Activated CD4-positive, CD25-positive, alpha-beta regulatory T cell treated with anti-CD3 and anti-CD28 coated beads, Interleukin-2, amount 50 U/mL, for 72 hours (primary cell): ENCODE measurements at places on chromosomes 3 and 15.

DNA sequence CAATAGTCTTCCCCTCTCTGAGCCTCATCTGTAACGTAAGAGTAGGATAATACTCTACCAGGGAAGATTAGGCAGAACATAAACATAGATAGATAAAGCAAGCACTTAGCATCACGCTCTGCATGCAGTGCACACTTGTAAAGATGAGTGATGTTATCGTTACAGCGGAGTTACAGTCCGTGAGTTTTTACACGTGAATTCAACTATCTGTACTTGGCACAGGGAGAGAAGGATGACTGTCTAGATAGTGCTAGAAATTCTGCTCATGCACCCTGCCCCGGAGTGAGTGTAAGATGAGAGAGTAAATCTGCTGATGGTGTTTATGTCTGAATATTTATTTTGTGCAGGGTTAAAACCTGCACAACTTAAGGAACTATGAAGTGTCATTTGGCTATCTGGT, 35.8 kb downstream of the HAPLN3 start:
- DNase-seq = no peak

GRCh38 chr3:180359061-180359952, 242.7 kb upstream of the TTC14 start:
- no peak for DNase-seq

GRCh38 chr3:109059264-109059663, 58.7 kb downstream of the MORC1 start:
- DNase-seq = no peak

GRCh38 chr3:13138833-13139145, 65.6 kb upstream of the IQSEC1 start:
- DNase-seq = no peak

GRCh38 chr15:80679804-80680175, 15.3 kb upstream of the ABHD17C start:
- no peak for DNase-seq

- DNase-seq = no peak
These were observed 478.6 kb downstream of the AGBL1 start for GRCh38 chr15:86558252-86558651.

DNA sequence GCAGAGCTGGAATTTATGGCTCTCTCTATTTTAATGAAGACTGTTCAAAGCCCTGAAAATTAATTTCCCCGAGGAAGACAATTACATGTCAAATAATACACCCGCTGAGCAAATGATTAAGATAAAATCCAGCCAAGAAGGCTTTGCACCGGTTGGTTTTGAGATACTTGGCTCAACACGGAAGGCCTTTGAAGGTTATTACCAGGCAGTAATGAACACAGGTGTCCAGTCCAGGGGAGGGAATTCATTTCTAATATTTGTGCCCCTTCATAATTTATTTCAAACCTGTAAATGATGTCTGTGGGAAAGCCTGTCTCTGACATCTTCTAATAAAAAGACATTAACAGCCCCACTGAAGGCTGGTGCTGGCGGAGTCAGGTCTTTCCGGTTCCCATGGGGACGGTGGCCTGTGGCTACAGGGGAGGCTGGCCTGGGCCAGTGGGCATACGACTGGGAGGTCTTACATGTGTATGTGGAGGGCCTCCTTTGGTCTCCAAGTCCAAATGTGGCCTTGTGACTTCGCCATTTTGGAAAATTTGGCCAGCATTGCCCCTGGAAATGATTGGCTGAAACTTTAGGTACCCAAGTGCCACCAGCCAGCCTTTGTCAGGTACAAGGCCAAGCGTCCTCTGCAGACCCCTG, 49.9 kb upstream of the IQSEC1 start:
- no peak for DNase-seq

DNA sequence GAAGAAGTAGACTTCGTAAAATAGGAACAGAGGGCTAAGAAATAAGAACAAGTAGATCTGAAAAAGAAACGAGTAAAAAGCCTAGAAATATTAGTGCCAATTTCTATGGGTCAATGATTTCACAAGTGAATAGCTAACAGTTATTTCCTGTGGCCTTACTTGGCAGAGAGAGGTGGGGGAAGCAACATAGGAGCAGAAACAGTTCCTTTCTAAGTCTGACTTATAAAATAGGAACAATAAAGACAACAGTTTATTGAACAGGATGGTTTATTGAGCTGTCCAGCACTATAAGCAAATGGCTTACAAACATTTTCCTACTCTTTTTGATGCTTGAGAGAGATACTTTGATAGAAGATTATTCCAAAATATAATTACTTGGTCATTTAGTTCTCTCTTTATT, 37.9 kb downstream of the AGTR1 start:
- DNase-seq = no peak

DNA sequence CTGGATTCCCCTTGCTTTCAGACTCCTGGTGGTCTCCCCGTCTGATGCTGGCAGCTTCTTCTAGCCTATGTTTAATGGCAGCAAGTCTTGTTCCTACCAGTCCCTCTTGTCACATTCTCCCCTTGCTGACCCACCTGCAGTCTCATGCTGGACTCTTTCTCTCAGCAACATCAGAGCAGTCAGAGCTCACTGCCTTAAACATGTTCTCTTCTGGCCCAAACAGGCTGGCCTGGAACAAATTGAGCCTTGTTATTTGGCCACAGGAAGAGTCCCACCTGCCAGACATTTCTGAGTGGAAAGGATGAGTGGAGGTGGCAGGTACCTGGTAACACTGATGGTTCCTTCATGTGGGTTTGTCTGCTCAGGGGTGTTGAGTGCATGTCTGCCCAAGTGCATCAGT, 59.2 kb upstream of the APEH start:
- no peak for DNase-seq

- DNase-seq = no peak
These were observed 28.0 kb downstream of the MYZAP start for GRCh38 chr15:57619746-57620145.

DNA sequence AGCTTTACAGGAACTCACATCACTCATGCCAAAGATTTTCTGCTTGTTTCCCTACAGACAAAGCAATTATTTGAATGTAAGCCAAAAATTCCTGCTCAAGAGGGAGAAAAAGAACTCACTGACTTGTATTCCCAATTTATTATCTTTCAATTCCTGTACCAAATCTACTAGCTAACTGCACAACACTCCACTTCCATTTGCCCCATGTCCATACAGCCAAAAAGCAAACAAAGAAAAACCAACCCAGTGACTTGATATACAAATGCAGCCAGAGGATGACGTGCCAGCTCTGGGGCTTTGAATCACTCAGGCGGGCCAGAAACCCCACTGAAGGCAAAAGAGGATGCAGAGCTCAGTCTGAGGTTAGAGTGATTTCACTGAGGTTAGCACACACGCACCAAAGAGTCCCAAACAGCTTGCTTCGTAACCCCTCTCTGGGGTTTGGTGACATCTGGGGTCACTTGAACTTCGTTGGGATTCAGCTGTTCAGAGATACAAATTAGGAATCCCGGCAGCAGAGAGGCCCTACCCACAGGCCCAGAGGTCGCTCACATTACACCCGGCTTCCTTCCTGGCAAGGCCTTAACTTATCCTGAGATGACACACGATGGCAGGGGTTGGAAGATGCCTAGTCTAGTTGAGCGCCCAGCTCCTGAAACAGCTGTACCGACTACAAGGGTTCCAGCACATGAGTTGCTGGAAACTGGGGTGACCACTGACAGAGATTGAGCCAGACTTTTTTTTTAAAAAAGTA, 1.6 kb downstream of the RFTN1 start:
- peak; percentile 69 for DNase-seq

GRCh38 chr3:25781758-25782594, 1.3 kb downstream of the NGLY1 start:
- DNase-seq = no peak

DNA sequence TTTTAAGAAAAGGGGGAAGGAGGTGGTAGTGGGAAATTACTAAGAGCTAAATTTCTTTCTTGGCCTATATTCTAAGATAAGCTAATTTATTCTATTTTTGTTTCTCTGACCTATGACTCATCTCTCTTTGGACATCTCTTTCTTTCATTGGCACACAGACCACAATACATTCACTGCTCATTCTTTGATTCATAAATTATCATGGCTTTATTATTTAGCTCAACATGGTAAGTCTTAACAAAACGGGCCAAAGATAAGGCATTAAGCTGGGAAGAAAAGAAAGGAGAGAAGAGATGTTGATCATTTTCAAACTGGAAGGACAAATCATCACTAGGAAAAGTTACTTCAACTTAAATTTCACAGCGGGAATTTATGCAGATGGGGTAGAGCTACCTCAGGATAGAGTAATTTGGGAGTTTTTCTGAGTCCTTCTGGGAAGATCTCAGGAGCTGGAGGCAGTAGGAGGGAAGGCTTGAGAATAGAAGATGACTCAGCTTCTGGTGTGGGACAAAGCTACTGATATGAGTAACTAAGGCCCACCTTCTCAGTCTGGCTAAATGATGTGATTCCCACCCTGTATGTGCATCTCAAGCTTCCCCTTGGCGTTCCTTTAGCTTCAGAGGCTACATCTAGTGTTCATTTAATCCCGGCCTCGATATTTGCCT, 7.5 kb upstream of the ALCAM start:
- DNase-seq = no peak

DNA sequence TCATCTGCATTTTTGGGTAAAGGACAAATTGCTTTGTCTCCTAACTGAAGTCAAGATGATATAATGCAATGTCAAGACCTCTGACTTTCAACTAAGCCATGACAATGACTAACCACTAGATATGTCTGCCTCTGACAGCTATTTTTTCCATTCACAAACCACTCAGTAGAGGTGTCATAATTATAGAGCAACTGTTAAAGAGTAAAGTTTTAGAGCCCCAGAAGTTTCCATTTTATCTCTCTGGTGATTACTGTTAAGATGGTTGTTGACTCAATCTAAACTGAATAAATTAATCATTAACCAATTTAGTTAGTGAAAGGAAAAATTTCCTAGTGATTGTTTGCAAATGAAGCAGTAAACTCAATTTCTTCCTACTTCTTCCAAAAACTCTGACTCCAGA, 779.9 kb downstream of the GRM7 start:
- no peak for DNase-seq

- DNase-seq = no peak
These were observed 62.7 kb upstream of the MFGE8 start for GRCh38 chr15:88975891-88976290.

DNA sequence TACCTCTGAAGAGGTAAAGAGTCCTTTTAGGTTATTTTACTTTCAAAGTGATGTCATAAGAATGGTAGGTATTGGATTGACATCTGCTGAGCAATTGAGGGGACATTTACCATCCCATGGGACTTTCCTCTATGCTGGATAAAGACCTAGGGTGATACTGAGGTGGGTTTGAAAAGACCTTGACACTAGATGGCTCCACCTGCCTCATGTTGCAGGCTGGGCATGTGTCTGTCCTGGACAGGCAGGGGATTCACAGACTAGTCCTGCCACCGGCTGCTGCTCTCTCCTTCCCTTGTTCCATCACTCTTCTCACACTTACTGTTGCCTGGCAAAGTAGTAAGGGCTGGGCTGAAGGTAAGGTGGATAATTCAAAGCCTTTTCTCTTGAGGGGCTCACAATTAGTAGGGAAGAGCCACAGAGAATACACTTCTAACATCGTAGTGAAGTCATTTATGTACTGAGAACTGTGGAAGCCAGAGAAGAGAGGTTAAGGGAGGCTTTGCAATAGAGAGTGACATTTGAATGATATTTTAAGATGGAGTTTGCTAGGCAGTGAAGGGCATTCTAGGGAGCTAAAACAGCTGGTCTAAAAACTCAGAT, 27.7 kb downstream of the TRAK1 start:
- DNase-seq = no peak

DNA sequence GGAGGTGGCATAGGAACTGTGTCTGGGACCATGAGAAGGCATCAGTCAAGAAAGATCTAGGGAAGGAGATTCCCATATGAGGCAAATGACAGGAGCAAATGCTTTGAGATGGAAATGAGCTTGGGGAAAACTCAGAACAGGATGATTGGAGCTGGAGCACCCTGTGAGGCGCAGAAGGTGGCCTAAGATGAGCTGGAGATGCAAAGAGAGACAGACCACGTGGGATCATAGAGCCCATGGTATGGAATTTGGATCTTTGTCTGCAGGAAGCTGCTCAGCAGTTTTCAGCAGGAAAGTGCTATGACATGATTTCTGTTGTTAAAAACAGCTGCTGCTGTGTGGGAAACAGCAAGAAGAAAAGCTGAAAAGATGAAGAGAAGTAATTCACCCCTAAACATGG, 310.6 kb downstream of the MAGI1 start:
- DNase-seq = no peak

DNA sequence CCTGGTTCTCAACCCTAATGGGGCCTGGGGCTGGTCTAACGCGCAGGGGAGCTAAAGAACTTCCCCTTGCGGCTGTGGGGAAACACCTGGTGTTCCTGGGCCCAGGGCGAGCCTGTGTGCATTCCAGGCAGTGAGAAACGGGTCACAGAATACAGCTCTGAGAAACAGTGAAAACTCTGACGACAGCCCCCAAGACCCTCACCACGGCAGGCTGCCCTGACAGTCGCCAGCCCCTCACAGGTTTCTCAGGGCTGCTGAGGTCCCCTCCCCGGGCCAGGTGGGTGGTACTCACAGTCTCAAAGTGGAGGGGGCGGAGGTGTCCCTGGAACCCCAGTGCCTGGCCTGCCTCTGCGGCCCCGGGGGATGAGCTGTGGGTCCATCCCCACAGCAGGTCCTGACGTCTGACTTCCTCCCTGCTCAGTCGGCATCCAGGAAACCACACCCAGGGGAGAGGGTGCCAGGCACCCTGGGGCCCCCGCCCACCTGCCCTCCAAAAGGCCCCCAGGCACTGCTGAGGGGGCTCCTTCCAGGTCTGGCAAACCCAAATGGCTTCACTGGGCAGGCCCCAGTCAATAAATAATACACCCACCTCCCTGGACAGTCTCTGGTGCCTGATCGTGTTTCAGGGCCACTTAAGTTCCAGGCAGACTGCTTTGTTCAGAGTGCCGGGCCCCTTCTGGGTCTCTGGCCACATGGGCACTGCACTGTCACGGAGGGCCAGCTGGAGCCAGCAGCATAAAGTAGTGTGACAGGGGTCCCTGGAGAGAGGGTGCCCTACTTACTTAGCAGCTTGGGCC, 57.7 kb downstream of the IQSEC1 start:
- DNase-seq = peak; percentile 57

DNA sequence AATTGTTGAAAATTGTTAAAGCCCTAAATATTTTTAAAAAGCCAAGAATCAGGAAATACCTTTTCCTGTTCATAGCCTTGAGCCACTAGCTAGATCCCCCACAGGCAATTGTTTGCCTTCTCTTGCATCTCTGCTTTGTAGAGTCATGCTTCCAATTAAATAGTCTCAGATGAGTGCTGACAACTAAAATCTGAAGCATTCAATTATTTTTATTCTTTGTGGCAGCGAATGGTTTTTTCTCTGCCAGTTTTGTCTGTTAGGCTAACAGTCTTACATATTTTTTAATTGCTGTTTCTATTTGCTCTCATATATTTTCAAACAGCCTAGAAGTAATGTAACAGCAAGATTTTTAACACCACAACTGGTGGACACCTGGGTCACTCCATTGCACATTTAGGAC, 277.1 kb upstream of the GBE1 start:
- no peak for DNase-seq

GRCh38 chr15:83200162-83200561, 7.5 kb downstream of the HDGFL3 start:
- no peak for DNase-seq

DNA sequence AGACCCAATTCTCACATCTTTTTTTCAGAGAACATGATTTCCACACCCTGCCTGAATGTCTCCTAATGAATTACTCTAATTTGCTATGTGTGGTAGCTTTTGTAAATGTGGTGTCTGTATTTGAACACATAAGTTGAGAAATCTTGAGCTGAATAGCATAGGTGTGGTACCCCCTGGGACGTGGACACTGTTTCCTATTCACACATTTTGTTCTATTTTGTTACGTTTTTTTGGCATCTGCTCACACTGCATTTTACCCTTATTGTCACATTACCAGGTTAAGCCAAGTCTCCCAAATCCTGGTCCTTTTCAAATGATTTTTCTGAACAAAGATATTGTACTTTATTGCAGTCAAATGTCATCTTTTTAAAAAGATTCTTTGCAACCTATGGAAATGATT, 6.8 kb upstream of the MAPK6 start:
- DNase-seq = no peak
